ENCODE measurements at places on chromosomes 7 and 10. TPM values are rescaled to one million over a fixed set of nuclear protein-coding genes. Genes with fewer than 3 reads are reported as not detected.

- DNase-seq: no peak
These were observed 346.1 kb upstream of the ANKRD30A start for GRCh38 chr10:36779238-36779846.

DNA sequence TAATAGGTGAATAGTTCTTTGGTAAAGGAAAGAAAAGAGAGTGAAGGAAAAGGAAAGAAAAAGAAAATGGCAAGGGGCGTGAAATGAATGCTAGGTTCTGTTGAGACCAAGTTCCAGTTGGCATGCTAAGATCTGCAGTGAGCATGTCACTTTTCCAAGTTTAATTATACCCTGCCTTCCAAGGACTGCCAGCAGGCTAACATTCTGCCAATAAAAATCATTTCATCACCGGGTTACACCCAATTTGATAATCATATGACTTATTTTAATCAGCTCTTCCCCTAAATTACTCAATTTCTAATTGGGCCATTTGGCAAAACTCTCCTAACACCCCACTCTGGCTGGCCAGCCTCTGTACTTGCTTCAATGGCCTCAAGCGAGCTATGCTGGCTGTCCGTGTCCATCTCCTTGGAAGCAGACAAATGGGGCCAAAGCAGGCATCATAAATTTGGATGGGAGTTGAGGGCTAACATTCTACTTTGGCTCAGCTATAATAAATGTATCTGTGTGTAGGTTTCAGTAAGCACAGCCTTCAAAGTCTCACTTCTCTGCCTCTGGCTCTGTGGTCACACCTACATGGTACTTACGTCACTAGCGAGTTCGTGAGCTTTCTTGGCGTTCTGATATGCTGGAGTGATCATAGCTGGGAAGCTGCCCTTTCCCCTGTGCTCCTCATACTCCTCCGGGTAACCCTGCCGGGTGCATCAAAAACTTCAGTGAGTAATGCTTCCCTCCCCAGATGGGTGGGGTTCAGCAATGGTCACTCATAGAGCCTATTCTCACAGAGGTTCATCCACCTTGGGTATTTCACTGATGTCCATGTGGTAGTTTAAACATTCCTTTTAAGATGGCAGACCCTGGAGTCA lies 17.3 kb downstream of the NRAP start:
- DNase-seq: no peak

- no peak for DNase-seq
These were observed 140.0 kb downstream of the ZEB1 start for GRCh38 chr10:31458974-31459373.

GRCh38 chr7:36198854-36199266 lies 45.8 kb downstream of the EEPD1 start:
- no peak for DNase-seq

DNA sequence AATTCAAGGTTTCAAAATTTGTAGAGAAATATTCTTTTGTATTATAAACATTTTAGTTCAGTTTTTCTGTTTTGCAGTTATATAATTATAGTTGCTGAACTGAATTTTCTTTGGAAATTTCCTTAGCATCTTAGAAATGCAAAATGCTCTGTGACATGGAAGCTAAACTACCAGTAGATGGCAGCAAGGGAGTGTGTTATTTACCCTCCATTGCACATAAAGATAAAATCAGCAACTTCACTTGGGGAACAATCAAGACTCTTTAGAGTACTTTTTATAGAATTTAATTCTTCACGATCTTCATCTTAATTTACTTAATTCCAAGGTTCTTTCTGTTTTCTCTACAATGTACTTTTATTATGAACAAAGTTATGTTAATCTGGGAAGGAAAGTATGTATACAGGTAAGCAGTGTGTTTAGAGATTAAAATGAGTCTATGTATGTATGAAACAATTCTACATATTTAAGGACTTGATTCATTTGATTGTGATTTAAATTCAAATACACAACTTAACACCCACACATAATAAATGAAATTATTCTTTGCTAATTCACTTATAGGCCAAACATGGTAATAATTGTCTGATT lies 404.2 kb downstream of the THSD7A start:
- DNase-seq: no peak

DNA sequence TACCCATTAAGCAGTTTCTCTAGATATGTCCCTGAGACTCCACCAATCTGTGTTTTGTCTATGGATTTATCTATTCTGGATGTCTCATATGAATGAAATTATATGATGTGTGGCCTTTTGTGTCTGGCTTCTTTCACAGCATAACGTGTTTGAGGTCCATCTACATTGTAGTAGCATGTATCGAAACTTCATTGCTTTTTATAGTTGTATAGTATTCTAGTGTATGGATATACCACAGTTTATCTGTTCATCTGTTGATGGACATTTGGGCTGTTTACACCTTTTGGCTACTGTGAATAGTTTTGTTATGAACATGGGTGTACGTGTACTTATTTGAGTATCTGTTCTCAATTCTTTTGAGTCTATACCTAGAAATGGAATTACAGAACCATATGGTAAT lies 9.6 kb downstream of the KAT6B start:
- DNase-seq: no peak

Gene WEE2
- not detected for total RNA-seq

DNA sequence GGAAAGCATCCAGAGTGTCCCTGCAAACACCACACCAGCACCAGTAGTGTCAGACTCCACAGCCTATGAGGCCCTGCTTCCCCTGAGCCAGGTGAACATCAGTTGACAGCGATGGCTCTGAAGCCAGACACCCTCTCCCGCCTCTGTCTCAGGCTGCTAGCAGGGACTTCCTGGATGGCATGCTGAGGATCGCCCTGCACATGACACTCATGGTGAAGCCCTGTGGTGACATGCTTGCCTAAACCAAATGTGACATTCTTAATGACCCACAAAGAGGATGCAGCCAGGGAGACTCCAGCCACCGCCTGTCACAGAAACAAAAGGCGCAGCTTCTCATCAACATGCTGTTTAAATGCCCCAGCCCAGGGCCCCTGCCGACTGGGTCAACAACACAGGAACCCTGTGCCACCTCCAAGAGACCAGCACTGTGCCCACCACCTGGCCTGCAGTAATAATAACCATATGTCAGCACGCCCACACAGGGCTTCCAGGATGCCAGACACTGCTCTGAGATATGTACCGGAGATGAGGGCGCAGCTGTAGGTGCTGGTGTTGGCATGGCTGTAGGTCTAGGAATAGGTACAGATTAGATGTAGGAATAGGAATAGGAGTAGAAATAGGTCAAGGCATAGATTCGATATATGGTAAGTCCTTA lies 81.3 kb downstream of the GRID1 start:
- DNase-seq: no peak

DNA sequence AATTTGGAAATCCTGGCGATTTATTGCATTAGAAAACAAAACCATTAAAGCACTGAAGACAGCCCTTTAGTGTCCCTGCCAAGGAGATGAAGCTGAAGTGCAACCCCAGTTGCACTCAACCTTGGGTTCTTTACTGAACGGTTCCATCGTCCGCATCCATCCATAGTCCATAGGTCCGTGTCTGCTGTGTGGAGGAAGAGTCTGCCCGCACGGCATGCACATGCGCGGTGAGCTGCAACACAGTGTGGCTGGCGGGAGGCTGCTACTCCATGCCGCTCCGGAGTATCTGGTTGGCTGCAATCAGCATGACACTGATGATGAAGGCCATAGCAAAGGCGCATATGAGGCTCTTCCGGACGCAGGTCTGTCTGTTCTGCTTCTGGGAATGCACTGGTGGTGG lies 624.6 kb downstream of the CALN1 start:
- DNase-seq: no peak
